Peyer's patch (tissue), 4 donors: ENCODE measurements at places on chromosomes 6 and 20. TPM values are rescaled to one million over a fixed set of nuclear protein-coding genes. Genes with fewer than 3 reads are reported as not detected.
A peak's percentile ranks its signal among the peaks of the same experiment; 100 is the strongest.

The ACOT13 gene
- total RNA-seq, result 23.1 TPM

The SLC17A2 gene
- total RNA-seq, result not detected

The TMEM14A gene
- 21.7 TPM for total RNA-seq

- no peak for DNase-seq
- H3K36me3 ChIP-seq, result no peaks in the 10 kb centered on the region
- peaks cover 7% of the 10 kb centered on the region for H3K4me1 ChIP-seq
- peak overlapping the region; percentile 75 for H3K27ac ChIP-seq
- no peak overlapping the region for H3K4me3 ChIP-seq
- no peaks in the 10 kb centered on the region for H3K27me3 ChIP-seq
Measured at GRCh38 chr20:19274412-19275015, 62.1 kb downstream of the SLC24A3 start.

The ABHD16B gene
- total RNA-seq, result not detected

DNA sequence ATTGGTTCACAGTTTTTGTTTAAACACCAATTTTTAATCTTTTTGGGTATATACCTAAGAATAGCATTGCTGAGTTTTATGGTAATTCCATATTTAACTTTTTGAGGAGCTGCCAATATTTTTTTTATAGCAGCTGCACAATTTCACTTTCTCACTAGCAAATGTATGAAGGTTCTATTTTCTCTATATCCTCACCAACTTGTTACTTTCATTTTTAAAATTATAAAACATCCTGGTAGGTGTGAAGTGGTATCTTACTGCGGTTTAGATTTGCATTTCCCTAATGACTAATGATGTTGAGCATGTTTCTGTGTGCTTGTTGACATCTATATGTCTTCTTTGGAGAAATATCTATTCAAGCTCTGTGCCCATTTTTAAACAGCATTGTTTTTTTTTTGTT lies 452.1 kb downstream of the GRIK2 start:
- H3K4me3 ChIP-seq, result no peak overlapping the region
- DNase-seq, result no peak
- no peak overlapping the region for H3K27ac ChIP-seq
- no peaks in the 10 kb centered on the region for H3K4me1 ChIP-seq

The VGLL2 gene
- total RNA-seq, result not detected

GRCh38 chr20:25077610-25078169 lies 4.3 kb downstream of the VSX1 start:
- H3K4me3 ChIP-seq, result peak overlapping the region; percentile 29
- no peak overlapping the region for H3K27ac ChIP-seq
- no peaks in the 10 kb centered on the region for H3K27me3 ChIP-seq
- H3K36me3 ChIP-seq, result no peaks in the 10 kb centered on the region
- H3K4me1 ChIP-seq, result no peaks in the 10 kb centered on the region
- no peak for DNase-seq

- peak; percentile 9 for DNase-seq
- no peaks in the 10 kb centered on the region for H3K36me3 ChIP-seq
- H3K27ac ChIP-seq, result no peak overlapping the region
- H3K4me1 ChIP-seq, result peaks cover 11% of the 10 kb centered on the region
- H3K4me3 ChIP-seq, result no peak overlapping the region
Measured at GRCh38 chr20:43923322-43923721, 8.7 kb downstream of the TOX2 start.

GRCh38 chr6:90035047-90035723 lies 140.9 kb downstream of the GJA10 start:
- no peak for DNase-seq
- H3K4me1 ChIP-seq, result no peaks in the 10 kb centered on the region
- H3K4me3 ChIP-seq, result no peak overlapping the region
- no peaks in the 10 kb centered on the region for H3K36me3 ChIP-seq
- no peak overlapping the region for H3K27ac ChIP-seq
- no peaks in the 10 kb centered on the region for H3K27me3 ChIP-seq

- no peaks in the 10 kb centered on the region for H3K36me3 ChIP-seq
- no peak for DNase-seq
- no peak overlapping the region for H3K27ac ChIP-seq
- H3K27me3 ChIP-seq, result no peaks in the 10 kb centered on the region
- no peaks in the 10 kb centered on the region for H3K4me1 ChIP-seq
- no peak overlapping the region for H3K4me3 ChIP-seq
Measured at GRCh38 chr20:50260479-50261221, 70.0 kb downstream of the CEBPB start.

The LY6G6C gene
- total RNA-seq, result not detected
